ENCODE measurements at places on chromosomes 2 and 18.

DNA sequence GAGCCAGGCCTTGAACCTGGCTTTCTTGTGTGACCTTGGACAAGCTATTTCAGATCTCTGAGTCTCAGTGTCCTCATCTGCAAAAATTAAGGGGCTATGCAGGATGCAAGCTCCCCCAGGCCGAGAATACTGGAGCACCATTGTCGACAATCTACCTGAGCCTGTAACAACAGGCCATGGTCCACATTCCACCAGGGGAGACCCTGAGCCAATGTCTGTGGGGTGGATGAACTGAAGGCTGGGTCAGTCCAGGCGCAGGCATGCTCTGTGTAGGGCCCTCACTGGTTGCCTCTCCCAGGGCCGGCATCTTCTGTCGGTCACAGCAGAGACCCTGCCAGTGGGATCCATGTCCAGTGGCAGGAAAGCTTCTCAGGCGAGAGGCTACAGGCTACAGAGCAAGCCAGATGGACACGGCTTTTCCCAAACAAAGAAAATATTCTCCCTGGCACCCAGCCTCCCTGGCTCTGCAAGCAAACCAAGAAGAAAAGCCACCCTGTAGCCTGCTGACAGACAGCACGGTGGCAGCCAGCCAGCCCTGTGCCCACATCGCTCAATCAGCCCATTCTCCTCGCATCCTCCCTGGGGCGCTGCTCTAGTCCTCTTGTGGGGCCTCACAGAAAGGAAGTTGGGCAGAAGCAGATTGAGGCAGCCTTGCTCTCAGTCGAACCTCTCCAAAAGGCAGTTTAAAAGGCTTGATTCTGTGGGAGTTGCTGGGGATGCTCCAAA lies 48.7 kb upstream of the FZD7 start:
- no peak for DNase-seq

DNA sequence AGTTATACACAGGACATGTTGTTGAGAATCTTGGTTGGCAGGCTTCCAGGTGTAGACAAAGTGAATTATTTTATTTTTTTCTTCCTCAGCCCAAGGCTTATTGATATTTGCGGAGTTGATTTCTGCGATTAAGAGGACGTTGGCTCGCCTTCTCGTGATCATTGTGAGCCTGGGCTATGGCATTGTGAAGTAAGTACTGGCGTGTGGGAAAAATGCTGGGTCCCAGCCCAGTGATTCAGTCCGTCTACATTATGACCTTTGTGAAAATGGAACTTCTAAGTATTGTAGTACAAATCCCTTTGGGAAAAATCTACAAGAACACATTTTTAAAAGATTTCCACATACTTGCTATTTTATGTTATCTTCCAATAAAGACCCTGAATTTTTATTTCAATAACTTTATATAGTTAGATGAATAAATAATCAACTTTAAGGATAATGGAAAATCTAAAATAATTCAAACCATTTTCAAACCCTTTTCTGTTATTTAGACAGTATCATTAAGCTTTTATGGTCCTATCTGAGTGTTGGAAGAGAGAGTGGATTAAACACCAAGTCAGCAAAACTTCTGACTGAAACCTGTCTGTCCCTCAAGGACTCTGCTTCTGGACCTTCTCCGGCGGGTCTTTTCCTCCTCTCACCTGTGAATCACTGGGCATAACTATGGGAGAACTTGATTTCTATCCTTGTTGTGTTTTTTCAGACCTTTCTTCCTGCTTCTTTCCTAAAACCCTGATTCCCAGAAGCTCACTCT lies 31.0 kb downstream of the TMEM87B start:
- peak; percentile 24 for DNase-seq

DNA sequence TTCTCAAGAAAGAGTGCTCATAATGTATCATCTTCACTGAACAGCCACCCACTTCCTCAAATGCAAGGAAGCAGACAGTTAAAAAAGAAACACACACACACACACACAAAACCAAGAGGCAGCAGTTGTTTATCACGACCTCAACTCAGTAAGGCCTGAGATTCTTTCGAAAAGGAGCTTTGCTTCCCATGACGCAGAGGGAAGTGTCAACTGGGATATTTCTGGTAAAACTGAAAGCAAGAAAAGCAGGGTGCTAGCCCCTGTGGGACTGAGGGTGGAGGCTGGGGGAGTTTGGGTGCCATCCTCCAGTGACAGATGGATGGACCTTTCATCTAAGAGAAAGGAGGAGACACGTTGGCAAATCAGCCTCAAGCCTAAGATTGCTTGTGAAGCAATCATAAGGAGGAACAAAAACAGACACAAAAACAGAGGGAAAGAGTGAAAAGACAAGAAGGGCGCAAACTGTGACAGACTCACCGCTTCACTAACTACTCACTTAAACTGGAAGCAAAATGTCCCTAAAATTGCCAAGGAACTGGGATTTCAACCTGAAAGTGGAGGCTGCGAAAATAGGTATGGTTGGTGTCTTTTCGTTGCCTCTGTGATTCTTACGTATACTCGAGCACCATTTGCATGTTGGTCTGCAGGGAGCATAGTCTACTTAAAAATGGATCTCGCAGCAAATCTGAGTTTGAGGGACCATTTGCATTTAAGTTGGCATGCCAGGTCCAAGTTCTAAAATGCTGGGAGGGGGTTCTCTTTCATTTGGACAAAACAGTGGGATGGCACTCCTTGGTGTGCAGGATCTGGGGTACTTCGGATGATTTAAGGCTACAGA lies at the start of gene ARHGAP25:
Gene ARHGAP25, plus strand, starts transcription at position 124 of the 838 bp plus-strand sequence. Its CDS starts 389 bp downstream, at position 513.
- DNase-seq = no peak

DNA sequence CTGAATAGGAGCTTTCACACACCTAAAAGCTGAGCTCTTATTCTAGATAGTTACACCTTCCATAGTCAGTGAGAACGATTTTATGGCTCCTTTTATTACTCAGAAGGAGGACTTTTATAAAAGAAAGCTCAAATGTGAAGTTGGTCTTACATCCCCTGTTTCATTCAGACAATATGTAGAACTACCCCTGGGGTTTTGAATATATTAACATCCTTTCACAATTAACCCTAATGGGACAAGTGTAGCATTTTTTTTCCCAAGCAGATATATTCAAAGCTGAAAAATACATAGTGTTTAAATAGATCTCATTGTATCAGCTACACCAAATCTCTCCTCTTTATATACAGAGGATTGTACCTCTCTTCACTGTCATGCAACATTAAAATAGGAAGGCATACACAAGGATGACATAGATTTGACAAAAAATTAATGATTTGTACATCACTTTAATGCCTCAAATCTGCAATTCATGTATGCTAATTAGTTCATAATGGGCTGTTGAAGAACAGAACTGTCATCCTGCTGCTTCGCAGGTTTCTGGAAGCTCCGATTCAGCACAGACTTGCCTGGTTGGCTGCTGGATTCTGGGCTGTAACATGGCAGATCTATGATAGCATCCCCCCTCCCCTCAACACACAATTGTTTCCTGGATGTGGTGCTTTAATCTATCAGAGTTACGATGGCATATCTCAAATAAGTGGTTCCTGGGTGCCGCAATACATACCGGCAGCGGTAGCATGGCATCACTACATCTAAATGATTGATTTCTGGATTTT lies 129.7 kb upstream of the PARD3B start:
- DNase-seq = no peak

DNA sequence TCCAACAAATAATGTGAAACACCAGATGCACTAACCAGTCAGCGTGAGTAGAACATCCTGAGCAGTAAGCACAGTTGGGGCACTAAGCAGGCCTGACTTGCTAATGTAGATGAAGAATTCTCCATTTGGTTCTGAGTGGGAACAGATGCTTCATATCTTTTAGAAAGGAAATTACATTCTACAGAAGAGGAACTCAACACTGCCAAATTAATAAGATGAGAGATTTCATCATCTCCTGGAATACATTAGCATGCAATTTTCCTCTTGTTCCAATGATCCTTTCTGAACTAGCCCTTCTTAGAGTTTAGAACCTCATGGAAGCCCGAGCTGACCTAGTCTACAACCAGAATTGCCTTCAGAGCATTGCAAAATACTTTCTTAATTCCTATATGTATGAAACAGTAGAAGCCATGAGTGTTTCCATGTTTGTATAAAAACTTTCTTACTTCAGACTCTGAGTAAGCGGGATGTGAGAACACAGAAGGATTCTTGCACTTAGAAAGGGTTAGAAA lies 34.8 kb downstream of the COL5A2 start:
- no peak for DNase-seq

GRCh38 chr2:152525277-152525838 lies 190.4 kb downstream of the FMNL2 start:
- DNase-seq = peak; percentile 40

- DNase-seq = no peak
These were observed 164.4 kb upstream of the KLHL29 start for GRCh38 chr2:23220513-23221094.

GRCh38 chr2:28137221-28137620 lies 246.7 kb downstream of the BABAM2 start:
- no peak for DNase-seq

GRCh38 chr2:19070886-19071285 lies 287.5 kb downstream of the OSR1 start:
- no peak for DNase-seq

GRCh38 chr2:45117383-45117782 lies 108.1 kb upstream of the SIX2 start:
- no peak for DNase-seq

GRCh38 chr2:226995625-226996041 lies 159.8 kb downstream of the RHBDD1 start:
- DNase-seq = peak; percentile 74

DNA sequence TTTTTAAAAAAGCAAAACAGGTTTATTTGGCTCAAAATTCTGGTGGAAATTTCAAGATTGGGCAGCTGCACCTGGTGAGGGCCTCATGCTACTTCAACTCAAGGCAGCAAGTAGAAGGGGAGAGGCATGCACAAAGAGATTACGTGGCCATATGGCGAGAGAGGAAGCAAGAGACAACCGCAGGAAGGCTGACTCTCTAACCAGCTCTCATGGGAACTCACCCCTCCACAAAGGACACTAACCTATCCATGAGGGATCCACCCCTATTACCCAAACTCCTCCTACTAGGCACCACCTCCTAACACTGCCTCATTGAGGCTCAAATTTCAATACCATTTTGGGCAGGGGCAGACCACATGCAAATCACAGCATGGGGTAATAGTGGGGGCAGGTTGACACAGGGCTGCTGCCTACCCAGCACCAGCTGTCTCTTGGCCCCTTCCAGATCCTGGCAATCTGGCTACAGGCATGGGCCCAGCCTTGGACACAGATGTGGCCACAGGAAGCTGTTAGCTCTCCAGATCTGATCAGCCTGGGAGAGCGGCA lies 2.0 kb upstream of the CAPN10 start:
- DNase-seq = peak; percentile 3

GRCh38 chr2:38648107-38648761 lies 17.7 kb upstream of the GALM start:
- DNase-seq = no peak

DNA sequence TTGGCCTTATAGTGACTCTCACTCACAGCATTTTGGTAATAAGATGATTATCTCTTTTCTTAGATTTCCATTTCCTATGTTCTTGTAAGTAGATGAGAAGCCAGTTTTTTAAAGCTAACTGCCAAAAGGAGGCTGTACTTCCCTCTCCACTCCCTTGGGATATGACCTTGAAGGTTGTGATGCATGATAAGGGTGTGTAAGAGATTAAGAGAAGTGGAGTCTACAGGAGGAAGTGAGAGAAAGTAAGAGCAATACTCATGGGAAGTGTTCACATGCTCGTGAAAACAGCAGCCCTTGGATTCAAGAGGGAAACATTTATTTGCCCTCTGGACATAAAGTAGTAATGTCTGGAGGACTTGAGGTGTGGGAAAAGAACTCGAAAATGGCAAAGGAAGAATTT lies 171.5 kb downstream of the EVA1A start:
- no peak for DNase-seq

- no peak for DNase-seq
These were observed 6.8 kb downstream of the PHLPP1 start for GRCh38 chr18:62721839-62722795.

GRCh38 chr2:56084111-56084901 lies 99.5 kb upstream of the CCDC85A start:
- DNase-seq = no peak

DNA sequence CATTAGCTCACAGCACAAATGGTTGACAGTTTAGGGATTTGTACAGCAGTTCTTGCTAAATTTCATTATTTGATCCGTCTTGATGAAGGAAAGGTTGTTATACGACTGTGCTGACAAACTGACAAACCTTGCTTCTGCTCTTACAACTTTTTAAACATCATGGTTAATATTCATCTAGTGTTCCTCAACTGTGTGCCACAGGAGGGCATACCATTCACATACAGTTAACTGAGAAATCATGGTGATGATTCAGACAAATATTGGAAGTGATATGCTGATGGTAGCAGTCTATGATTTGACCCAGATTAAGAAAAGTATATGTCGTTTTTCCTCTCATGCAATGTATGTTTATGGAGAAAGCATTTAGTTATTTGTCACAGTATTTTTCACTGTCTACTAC lies 129.8 kb upstream of the FSIP2 start:
- no peak for DNase-seq

DNA sequence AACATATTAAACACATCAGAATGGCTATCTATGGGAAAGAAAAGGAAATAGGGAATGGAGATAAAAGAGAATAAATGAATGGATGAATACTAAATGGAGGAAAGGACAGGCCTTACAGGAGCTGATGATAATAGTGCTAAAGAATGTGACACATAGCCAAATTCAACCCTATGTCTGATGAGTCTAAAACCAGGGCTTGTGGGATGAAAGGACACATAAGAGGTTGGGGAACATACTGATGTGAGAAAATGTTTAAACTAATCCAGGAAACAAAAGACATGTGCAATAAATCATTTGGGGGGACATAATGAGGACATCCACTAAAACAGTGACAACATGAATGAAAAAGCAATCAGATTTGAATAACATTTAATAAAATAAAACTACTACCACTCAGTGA lies 120.0 kb downstream of the DYM start:
- DNase-seq = no peak

- no peak for DNase-seq
These were observed 37.8 kb upstream of the FZD5 start for GRCh38 chr2:207807516-207807915.

DNA sequence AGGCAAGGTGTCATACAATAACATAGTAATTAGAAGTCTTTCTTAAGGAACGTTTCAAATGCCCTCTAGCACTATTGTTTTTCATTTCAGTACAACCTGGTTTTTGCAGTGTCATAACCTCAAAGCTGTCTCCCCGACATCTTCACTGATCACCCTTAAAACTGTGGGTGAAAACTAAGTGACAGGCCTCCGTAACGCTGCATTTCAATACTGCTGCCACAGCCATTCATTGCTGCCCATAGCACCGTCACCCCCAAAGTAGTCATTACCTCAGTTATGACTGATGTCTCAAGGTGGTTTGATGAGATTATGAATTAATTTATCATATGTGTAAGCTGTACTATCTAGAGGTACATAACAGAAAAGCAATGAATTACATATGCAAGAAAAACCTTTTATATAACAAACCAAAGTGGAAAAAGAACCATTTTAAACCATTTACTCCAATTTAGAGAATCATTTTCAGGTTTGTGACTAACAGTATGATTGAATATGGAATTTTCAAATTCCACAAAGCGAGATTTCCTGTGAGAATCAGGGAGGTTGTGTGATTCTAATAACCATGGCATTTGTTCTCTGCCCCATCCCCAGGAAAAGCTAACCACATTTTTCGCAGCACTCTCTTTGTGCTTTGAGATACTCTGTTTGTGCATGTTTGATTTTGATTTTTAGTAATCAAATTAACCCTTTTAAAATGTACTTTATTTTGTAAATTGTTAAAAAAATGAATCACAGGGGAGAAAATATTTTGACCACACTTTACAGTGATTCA lies 263.0 kb downstream of the PTGR3 start:
- DNase-seq = no peak

- no peak for DNase-seq
These were observed 113.7 kb downstream of the B3GNT2 start for GRCh38 chr2:62309465-62310091.

Measured in left cardiac atrium (tissue), 4 donors.